Stomach (tissue), 19 donors: ENCODE measurements at places on chromosomes 3 and 15. TPM values are rescaled to one million over a fixed set of nuclear protein-coding genes. Genes with fewer than 3 reads are reported as not detected.
A peak's percentile ranks its signal among the peaks of the same experiment; 100 is the strongest.

Gene CAV3
- not detected for total RNA-seq

Gene FGF12
- total RNA-seq = 0.45 TPM

Gene ZNF619
- total RNA-seq = 26.9 TPM

Gene REC114
- not detected for total RNA-seq

Gene EBLN2
- total RNA-seq = 28.1 TPM

Gene DPP8
- 40.6 TPM for total RNA-seq

Gene CADPS
- 0.58 TPM for total RNA-seq

Gene SEMA3B
- total RNA-seq = 136 TPM

Gene POLQ
- 6.4 TPM for total RNA-seq

Gene CFAP20DC
- 0.89 TPM for total RNA-seq

DNA sequence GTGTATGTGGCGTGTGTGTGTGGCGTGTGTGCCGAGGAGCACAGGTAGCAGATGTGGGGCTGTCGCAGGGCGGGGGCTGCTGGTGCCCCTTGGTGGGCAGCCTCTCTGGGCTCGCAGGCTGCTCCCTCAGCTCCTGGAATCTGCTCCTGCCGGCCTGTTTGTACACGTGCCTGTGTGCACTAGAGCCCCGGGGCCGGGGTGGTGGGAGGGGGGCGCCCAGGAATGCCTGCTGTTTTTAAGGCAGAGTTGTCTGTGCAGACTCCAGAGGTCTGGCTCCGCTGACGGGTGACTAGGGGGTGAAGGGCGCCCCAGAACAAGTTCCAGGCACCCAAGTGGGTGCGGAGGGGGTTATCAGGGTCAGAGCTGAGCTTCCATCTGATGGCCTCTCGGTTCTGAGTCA lies 112.2 kb downstream of the FBLN2 start:
- DNase-seq = no peak

DNA sequence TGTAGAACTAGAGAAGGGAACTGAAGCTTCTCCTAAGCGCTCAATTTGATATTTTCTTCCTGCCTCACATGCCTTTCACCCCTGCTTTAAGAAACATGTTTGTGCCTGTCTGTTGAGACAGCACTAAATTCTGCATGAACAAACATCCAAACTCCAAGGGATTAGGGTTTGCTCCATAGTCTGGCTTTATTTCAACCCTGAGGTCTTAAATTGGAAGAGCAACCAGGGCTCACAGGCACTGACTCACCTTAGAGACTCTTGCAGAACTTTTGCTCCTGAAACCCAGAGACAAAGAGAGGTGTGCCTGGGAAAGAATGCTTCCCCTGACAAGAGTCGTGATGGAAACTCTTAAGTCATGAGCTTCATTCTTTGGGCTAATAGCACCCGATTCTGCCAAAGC lies 393.9 kb upstream of the MCTP2 start:
- no peak for DNase-seq

DNA sequence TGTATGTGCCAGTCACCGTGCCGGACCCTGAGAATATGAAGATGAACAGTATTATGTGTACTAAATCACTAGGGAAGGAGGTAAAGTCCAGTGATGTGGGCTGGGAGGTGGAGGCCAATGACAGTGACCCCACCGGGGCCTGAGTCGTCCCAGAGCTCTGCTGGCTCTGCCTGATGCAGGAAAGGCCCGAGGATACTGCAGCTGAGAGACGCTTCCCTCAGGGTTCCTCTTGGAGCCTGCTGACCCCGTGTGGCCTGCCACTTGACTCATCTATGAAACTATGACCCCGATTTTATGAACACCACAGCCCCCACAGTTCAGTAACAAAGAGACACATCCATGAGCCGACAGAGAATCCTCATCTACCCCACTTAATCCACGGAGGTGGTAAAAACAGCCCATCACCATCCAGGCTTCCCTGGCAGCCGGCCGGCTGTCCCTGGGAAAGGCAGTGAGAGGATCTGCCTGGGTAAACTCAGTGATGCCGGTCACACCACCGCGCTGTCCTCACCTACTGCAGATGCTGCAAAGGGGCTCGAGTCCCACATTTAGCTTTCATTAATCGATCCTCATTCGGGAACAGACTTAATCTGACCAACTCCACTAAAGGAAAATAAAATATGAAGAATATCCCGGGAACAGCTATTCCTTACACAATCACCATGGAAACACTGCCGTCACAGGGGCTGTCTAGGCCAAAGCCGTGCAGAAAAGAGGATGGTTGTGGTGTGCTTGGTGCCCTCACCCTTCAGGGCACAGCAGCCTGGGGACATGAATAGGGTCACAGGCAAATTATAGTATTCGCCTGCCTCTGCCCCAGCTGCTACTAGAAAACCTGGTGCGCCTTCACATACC lies 82.9 kb downstream of the ARRDC4 start:
- DNase-seq = no peak

DNA sequence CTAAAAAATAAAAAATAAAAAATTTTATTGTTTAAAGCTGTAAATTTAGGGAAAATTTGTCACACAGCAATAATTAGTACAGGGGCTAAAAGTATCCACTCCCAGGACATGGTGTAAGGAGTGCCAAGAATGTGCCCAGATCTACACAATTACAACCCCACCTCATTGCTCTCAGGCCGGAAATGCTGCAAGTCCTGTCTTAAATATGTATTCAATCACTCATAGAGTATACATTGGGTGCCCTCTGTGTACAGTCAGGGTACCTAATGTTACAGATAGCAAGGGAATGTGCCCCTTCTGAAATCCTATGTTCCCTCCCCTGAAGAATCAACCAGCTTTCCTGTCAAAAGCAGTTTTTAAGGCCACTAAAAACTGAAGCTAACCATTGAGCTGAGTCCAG lies 106.6 kb downstream of the MECOM start:
- no peak for DNase-seq

DNA sequence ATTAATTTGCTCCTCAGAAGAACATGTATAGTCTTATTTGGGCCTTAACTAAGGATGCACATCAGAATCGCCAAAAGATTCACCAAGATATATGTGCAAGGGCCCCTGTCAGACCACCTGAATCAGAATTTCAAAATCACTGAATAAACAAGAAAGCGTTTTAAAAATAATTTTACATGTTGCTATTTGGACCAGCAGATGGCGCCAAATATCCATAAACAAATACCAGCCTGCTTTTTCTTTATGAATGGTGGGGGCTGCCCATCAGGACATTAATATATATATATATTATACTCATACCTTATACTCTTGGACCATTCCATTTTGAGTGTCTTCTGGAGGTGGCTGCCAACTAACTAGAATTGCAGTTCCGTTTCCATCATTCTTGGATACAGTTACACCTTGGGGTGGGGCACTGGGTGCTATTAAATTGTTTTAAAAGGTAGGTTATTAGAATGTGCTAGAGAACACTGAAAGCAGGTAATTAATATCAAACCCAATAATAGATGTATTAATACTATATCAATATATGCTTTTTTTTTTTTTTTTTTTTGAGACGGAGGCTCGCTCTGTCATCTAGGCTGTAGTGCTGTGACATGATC lies 1108.3 kb downstream of the ROBO1 start:
- peak; percentile 70 for DNase-seq

DNA sequence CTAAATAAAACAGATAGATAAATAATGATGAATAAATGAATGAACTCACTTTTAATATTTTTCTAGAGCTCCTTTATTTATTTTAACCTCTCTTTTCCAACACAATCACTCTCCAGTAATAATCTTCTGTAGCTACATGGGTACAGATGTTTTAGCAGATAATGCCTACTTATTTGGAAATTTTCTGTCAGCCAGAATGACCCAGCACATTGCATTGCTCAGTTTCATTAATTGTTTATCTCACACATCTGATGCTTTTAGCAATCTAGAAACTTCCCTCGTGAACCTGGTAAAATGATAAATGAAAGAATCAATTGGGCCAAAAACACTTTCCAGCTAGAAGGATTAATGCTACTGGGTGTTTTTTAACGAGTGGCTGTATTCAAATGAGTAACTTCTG lies 14.9 kb upstream of the MYH15 start:
- no peak for DNase-seq

DNA sequence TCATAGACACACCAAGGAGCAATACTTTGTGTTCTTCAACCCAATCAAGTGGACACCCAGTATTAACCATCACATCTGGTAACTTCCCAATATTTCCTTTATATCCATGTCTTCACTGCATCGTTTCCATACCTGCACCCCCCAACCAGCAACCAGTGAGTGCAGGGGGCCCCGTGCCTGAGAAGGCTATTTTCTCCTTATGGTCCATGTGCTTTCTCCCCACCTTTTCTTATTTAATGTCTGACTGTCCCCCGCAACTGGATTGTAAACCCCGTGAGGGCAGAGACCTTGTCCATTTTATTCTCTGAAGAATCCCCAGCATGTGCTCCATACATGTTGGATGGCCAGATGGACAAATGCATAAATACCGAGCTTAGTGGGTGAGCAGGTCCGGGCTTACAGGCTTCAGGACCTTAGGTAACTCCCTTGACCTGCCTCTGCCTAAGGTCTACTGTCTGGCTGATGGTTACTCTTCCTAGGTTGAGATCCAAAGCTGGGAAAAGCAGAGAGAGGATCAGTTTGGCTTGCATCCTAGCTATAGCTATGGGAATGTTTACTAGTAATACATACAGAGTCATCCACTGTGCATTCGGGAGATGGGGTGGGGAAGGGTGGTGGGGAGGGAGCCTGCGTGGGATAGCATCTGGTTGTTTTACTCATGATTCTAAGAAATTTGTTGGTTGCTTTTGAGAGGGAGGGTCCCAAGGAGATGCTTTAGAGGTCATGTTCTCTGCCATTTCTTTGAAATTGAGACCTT lies 41.5 kb downstream of the PXYLP1 start:
- DNase-seq = no peak

DNA sequence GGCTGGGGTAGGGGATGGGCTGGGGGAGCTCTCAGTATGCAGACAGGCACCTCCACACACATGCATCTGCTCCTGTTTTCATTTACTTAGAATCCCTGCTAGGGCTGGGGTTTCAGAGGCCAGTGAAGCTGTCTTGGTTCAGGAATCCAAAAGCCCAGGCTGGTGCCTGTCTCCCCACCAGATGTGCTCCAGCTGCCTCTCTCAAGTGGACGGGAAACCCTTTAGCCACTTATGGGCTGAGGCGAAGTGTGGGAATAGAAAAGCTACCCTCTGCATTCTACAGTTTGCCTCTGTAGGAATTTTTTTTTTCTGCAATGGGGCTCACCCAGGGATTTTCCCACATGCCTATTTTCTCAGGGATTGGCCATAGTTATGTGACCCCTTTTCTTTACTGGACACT lies 72.5 kb downstream of the ATP2B2 start:
- no peak for DNase-seq

- no peak for DNase-seq
Observed at GRCh38 chr3:185968168-185968567, 30.4 kb upstream of the TRA2B start.

GRCh38 chr3:38711321-38711720 lies 61.8 kb upstream of the SCN5A start:
- no peak for DNase-seq

- DNase-seq = peak; percentile 21
Observed at GRCh38 chr3:113103588-113103987, 107.8 kb upstream of the BOC start.

DNA sequence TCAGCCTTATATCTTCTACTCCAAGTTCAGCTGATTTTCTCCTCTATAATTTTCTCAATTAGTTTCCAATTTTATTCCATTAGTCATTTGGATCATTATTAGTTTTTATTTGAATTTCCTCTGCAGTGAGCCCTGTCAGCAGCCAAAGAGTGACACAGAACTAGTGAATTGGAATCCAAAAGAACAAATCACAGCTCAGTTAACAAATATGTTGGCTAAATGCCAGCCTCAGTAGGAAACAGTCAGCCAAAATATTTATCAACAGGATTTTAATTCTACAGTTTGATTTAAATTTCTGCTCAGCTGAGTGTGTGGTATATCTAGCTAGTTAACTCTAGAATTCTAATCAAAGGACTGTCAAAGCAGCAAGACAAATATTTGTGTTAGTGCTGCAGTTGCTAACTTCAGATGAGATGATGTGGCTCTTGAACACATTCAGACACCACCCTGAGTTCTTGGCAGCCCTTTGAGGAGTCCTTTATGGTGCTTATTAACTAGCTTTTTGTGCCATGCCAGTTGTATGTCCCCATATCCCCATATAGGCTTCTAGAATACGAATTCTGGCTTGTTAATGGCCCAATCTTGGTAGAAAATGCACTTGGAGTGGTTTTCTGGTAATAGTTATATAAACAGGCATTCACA lies 194.5 kb downstream of the CPNE4 start:
- DNase-seq = no peak

GRCh38 chr3:123071146-123071545 lies 4.3 kb downstream of the PDIA5 start:
- peak; percentile 71 for DNase-seq

GRCh38 chr3:64454179-64454578 lies 228.9 kb upstream of the PRICKLE2 start:
- no peak for DNase-seq

DNA sequence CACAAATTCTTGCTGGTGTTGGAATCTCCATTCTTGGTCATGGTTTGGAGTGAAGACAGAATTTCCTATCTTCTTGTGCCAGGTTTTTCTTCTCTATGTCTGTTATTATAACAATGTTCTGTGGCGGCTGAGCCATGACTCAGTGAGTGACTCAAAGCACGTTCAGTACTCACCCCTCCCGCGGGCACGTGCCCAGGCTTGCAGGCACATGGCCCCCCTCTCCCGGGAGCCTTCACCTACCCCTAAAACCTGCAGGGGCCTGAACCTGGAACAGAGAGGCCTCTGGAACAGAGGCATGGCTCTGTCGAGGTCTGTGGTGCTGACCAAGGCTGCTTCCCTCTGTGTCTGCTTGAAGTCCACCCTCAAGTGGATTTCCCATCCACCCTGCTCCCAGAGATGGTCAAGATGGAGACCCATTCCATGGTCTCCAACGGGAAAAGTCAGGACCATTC lies 27.6 kb downstream of the PLXNB1 start:
- DNase-seq = peak; percentile 73

GRCh38 chr3:72288955-72289691 lies 504.2 kb upstream of the PROK2 start:
- DNase-seq = peak; percentile 52

DNA sequence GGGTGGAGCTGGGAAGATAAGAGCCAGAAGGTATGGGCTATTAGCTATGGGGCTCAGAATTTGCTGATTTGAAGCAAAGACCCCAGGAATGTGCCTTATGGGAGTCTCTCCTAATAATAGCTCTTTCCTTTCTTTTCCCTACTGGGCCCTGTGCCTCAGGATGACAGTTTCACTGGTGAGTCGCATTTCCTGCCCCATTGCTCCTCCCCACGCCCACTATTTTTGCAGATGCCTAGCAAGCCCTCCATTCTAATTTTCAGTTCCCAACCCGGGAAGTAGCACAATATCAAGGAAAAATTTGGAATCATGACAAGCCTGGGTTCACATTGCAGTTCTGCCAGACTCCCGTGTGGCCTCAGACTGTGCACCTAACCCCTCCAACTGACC lies 583 bp downstream of the IL17RE start:
- DNase-seq = peak; percentile 46
